Stimulated activated CD4-positive, alpha-beta T cell treated with anti-CD3 and anti-CD28 coated beads, Interleukin-4, amount 100 ng/mL, for 48 hours (primary cell): ENCODE measurements at places on chromosomes 1 and 21.

GRCh38 chr1:76769911-76770310 lies 97.4 kb upstream of the ST6GALNAC5 start:
- no peak for DNase-seq

- DNase-seq, result no peak
Measured at GRCh38 chr21:42559326-42559725, 45.7 kb downstream of the SLC37A1 start.

DNA sequence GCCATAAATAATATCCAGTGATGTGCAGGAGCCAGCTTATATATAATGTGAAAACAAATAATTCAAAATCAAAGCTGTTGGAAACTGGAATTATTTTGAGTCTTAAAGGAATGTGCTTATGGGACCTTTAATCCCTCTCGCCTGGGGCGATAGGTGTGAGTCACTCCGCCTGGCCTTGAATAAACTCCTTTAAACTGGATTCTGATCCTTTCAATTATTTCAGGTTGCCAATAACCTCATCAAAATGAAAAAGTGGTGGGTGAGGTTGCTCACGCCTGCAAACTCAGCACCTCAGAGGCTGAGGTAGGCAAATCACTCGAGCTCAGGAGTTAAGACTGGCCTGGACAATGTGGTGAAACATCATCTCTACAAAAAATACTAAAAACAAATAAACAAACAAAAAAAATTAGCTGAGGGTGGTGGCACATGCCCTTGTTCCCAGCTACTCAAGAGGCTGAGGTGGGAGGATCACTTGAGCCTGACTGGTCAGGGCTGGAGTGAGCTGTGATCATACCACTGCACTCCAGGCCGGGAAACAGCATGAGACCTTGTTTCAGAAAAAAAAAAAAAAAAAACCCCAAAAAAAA lies 11.4 kb upstream of the SLC2A5 start:
- DNase-seq, result no peak

GRCh38 chr1:12525311-12526181 lies 92.5 kb downstream of the DHRS3 start:
- DNase-seq, result no peak

- DNase-seq, result no peak
Measured at GRCh38 chr21:46620846-46621245, 14.6 kb upstream of the PRMT2 start.

DNA sequence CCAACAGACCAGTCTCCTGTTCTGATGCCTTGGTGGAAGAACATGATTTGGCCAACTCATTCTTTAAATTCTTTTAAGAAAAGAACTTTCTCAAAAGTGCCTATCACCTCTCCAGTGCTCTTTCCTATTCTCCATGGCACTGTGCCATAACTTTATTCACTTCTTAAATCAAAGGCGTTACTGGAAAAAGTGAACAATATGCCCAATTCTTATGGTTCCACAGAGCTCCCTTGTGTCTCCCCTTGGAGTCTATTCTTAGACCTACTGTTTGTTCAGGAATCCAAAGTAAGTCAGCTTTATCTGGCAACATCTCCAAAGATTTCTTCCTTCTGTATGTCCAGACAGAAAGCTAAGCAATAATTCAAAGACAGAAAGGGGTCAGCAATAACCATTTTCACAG lies 111.9 kb upstream of the MAGI3 start:
- no peak for DNase-seq

DNA sequence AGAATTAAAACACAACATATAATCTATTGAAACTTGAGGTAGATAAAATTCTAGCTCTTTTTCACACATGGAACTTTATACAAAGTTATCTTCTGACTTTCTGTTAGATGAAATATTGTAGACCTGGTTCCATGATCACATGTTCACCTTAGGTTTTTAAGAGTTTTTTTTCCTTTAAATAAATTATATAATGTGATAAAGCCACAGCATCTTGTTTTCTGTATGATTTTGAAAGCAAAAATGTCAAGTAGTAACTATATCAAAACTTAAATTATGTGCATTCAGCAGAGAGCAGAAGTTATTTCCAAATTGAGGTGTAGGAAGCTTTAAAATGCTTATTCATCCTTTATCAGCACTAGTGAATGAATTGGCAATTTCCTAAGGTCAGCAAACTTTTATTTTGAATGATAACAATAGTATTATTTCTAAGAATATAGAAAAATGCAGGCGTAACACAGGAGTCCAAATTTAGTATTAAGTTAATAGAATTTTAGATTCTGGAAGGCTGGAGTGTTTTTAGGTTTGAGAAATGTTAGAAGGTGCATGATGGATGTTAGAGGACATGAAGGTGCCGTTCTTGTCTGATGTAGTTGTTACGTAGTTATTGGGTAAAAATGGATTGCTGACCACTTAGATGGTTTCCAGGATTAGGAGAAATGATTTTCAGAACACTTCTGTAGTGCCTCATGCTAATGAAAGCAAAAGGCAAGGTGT lies 17.5 kb downstream of the BACH1 start:
- DNase-seq, result no peak

GRCh38 chr1:36909946-36910725 lies 124.2 kb downstream of the GRIK3 start:
- DNase-seq, result no peak

GRCh38 chr1:3030663-3031381 lies 9.6 kb downstream of the ACTRT2 start:
- DNase-seq, result no peak

- no peak for DNase-seq
Measured at GRCh38 chr1:46087891-46088290, 44.5 kb downstream of the PIK3R3 start.

GRCh38 chr1:161834967-161835550 lies 68.9 kb downstream of the ATF6 start:
- no peak for DNase-seq

- DNase-seq, result peak; percentile 78
Measured at GRCh38 chr1:159132271-159132881, 39.0 kb upstream of the CADM3 start.

DNA sequence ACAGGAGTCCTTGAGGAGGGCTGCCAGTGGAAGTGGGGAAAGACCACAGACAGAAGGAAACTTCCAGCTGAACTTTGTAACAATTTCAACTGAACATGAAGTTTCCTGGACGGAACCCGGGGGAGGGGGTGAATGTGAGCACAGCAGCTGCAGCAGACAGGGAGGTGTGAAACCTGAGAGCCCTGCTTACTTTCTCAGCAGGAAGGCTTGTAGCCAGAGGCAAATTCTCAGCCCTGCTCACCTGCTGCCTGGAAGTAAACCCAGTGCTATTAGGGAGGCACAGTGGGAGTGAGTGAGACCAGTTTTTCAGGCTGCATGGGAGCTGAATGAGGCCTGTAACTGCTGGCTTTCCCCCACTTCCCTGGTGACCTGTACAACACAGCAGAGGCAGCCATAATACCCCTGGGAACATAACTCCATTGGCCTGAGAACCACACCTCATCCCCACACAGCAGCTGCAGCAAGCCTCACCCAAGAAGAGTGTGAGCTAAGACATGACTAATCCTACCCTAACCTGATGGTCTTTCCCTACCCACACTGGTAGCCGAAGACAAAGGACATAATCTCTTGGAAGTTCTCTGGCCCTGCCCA lies 9.6 kb upstream of the SPRR2F start:
- no peak for DNase-seq

- no peak for DNase-seq
Measured at GRCh38 chr1:169060919-169061639, 45.4 kb upstream of the ATP1B1 start.

DNA sequence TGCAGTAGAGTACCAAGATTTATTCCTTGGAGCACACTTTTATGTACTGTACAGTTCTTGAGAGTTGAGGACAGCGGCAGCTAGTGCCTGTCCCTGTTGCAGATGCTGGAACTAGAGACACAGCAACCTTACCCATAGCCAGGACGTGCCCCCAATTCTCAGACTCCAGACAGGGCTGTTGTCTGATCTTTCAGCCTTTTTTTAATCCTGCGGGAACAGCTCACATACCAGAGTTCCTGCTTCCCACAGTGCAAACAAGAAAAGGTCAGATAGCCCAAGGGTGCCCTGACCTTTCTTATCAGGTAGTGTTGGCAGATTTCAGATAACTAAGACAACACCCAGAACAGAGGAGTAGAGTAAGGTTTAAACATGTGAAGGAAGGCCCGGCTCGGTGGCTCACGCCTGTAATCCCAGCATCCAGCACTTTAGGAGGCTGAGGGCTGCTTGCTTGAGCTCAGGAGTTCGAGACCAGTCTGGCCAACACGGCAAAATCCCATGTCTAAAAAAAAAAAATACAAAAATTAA lies 78.5 kb downstream of the DOP1B start:
- DNase-seq, result no peak

DNA sequence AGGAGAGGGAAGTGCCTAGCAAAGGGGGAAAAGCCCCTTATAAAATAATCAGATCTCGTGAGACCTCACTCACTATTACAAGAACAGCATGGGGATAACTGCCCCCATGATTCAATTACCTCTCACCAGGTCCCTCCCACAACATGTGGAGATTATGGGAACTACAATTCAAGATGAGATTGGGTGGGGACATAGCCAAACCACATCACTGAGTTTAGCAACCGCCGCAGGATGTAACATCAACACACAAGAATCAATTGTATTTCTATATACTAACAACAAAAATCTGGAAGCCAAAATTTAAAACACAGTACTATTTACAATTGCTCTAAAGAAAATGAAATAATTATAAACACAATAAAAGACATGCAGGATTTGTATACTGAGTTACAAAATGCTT lies 21.9 kb downstream of the DIRAS3 start:
- no peak for DNase-seq

GRCh38 chr1:57674801-57675200 lies 250.9 kb upstream of the DAB1 start:
- no peak for DNase-seq

- no peak for DNase-seq
Measured at GRCh38 chr21:28581976-28582375, 410.7 kb downstream of the LTN1 start.

DNA sequence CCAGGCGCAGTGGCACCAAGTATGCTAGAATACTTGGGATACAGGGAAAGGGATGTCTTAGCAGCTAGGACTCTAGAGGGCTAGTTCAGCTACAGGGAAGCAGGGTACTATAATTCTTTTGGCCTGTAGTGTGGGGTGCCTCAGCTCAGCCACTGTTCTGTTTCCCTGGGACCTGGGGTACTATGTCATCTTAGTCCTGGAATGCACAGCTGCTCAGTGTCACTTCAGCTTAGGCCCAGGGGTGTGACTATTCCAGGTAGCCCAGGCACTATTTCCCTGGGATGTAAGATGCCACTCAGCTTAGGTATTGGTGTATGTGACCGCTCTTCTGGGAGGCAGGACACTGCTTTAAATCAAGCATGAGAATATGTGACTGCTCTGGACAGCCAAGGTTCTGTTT lies 34.1 kb downstream of the RGSL1 start:
- no peak for DNase-seq

DNA sequence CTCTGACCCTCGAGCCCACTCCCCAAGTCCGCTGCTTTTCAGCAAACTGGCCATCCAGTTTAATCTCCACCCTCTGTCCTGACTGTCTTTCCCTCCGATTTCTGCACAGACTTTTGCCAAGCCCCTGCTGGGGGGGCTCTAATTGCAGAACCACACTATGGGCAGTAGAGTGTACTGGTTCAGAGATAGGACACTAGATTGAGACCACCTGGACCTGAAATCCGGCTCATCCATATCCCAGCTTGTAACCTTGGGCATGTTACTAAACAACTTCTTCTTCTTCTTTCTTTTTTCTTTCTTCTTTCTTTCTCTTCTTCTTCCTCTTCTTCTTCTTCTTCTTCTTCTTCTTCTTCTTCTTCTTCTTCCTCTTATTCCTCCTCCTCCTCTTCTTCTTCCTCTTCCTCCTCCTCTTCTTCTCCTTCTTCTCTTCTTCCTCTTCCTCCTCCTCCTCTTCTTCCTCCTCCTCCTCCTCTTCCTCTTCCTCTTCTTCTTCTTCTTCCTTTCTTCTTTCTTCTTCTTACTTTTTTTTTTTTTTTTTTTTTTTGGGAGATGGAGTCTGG lies 7.7 kb downstream of the LRRC71 start:
- no peak for DNase-seq

DNA sequence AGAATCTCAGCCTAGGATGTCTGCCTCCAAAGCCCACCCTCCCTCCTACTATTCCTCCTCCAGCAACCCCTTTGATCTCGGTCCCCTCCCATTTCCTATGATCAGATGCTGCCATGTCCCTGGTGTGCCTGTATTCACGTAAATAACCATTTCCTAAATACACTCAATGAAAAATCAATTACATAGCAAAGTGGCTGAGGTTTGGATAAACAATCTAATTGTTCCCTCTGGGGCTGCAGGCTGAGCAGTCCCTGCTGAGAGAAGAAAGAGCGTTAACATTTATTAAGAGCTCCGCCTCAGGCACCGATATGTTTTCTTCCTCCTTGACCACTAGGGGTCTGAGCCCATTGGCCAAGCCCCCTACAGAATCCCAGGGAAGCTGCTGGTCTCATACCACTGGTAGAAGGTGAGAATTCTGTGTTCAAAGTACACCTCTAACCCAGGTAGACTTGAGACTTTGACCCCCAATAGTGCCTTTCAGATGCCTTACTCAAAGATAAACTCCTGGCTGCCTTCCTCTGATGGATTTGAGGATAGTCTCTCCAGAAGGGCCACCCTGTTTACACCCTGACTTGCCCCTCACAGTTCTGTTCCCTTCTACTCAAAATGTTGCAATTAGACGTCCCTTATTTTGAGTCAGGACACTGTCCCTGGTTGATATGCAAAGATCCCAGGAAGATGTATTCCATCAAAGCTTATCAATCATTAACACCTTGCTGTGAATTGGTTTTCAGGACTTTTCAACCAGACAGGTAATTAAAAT lies 33.9 kb upstream of the CAMK1G start:
- DNase-seq, result no peak

DNA sequence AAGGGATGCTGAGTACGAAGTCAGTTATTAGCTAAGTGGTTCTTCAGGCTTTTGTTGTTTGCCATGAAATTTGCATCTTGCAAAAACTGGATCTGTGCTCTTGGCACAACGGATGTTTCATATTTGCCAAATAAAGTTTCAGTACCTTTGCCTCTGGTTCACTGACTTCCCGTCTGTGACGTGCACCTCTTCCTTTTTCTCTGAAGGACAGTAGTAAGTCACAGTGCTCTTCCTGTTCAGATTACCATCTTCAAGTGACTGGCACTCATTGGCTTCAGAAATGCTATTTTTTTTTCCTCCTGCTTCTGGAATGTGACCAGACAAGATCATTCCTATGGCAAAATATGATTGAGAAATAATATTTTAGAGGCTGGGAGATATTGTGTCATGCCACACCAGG lies 75.9 kb upstream of the GREM2 start:
- no peak for DNase-seq

GRCh38 chr21:34055615-34056014 lies 17.8 kb upstream of the MRPS6 start:
- DNase-seq, result no peak

DNA sequence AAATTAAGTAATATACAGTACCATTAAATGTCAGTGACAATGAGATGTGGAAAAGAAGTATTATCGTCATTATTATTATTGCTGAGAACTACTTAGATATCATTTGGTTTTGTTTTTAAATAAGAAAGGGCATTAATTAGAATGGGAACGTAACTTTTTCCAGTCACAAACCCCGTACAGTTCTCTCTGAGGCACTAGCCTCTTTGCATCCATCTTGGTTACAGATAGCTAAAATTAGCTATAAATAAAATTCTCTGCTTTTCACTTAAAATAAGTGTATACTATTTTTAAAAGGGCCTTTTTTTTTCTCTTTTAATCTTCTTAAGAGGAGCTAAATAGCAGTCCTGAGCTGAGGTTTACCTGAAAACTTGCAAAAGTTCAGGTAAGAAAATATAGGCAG lies 7.6 kb downstream of the PTGS2 start:
- no peak for DNase-seq

- DNase-seq, result no peak
Measured at GRCh38 chr1:47013293-47013692, 10.2 kb upstream of the CYP4X1 start.

- no peak for DNase-seq
Measured at GRCh38 chr1:28845786-28846543, 34.0 kb downstream of the OPRD1 start.

GRCh38 chr1:94418664-94419655 lies 771 bp downstream of the ABCD3 start:
- DNase-seq, result no peak
